ENCODE measurements at places on chromosomes 7 and 10. TPM values are rescaled to one million over a fixed set of nuclear protein-coding genes. Genes with fewer than 3 reads are reported as not detected.

The NAT16 gene
- total RNA-seq, result not detected

The ANLN gene
- total RNA-seq, result 57.5 TPM

The TMEM139 gene
- not detected for total RNA-seq

The MACC1 gene
- total RNA-seq, result 0.11 TPM

The SFRP5 gene
- not detected for total RNA-seq

The IQCE gene
- 24.4 TPM for total RNA-seq

The TET1 gene
- 2.1 TPM for total RNA-seq

The EPHA1 gene
- total RNA-seq, result not detected

GRCh38 chr7:44775383-44776107 is 20.9 kb upstream of the PPIA start:
- no peak overlapping the region for H3K27ac ChIP-seq
- H3K4me1 ChIP-seq, result no peaks in the 10 kb centered on the region
- DNase-seq, result no peak
- H3K27me3 ChIP-seq, result no peaks in the 10 kb centered on the region
- no peak overlapping the region for H3K4me3 ChIP-seq

GRCh38 chr7:134362587-134363483 is 46.1 kb upstream of the SLC35B4 start:
- H3K4me1 ChIP-seq, result peaks cover 37% of the 10 kb centered on the region
- DNase-seq, result peak; percentile 55
- no peak overlapping the region for H3K4me3 ChIP-seq
- H3K27ac ChIP-seq, result no peak overlapping the region
- no peaks in the 10 kb centered on the region for H3K27me3 ChIP-seq

- no peaks in the 10 kb centered on the region for H3K27me3 ChIP-seq
- H3K4me1 ChIP-seq, result no peaks in the 10 kb centered on the region
- no peak overlapping the region for H3K4me3 ChIP-seq
- no peaks in the 10 kb centered on the region for H3K36me3 ChIP-seq
- no peak overlapping the region for H3K27ac ChIP-seq
- no peak for DNase-seq
Measured at GRCh38 chr7:77281780-77282478, 82.3 kb upstream of the FGL2 start.

DNA sequence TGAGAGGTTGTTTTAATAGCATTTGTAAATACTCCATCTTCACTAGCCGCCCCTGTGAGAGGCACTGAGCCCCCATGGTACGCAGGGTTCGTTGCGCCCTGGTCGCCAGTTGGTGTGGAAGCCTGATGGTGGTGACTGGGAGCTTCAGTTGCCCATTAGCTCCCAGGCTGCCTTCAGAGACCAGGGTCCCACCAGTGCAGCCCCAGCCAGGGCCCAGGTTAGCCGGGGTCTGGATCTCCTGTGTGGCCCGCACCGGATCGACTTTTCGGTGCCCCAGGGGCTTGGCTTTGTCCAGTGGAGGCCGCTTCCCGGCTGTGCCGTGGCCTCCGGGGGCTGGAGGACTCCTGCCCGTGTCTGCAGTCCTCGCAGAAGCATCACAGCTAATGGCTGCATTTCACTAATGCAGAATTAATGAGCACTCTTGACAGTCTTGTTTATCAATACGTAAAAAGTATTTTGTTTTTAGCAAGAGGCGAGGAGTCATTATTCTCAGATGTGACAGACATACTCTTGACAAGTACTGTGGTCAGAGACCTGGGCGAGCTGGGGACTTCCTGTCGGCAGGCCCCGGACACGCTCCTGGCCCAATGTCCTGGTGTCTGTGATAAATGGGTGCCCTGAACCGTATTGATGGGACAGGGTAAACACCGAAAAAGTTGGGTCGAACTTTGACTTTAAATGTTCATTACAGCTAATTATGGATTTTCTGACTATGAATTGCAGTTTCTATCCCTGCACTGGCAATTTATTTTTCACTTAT is 99.8 kb downstream of the NKX6-2 start:
- H3K4me1 ChIP-seq, result peaks cover 12% of the 10 kb centered on the region
- H3K36me3 ChIP-seq, result no peaks in the 10 kb centered on the region
- no peak overlapping the region for H3K27ac ChIP-seq
- H3K27me3 ChIP-seq, result no peaks in the 10 kb centered on the region

DNA sequence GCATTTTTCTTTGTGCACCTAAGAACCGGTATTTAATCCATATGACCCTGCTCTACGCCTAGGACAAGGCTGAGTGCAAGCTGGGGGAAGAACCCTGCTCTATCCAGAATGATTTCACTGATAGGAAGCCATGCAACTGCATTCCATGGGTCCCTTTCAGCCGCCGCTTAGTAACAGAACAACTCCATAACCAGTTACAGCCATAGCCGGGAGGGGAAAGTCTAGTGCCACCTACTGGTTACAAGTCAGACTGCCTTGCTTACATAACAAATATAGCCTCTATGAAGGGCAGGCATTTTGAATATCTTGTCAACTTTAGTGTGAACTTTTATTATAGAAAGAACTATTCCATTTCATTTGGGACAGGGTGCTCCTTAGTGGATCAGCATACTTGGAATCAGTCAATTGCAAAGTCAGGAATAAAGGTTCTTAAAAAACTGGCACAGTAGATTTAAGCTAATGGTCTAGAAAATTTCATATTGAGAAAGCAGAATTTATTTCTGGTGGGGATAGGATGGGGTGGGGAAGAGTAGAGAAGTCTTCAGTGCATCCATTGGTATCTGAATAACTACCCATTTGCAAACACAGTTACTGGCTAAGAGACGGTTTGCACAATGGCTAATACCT is 521.7 kb downstream of the ADRA2A start:
- no peaks in the 10 kb centered on the region for H3K27me3 ChIP-seq
- peak; percentile 79 for DNase-seq
- H3K4me3 ChIP-seq, result no peak overlapping the region
- H3K36me3 ChIP-seq, result no peaks in the 10 kb centered on the region

DNA sequence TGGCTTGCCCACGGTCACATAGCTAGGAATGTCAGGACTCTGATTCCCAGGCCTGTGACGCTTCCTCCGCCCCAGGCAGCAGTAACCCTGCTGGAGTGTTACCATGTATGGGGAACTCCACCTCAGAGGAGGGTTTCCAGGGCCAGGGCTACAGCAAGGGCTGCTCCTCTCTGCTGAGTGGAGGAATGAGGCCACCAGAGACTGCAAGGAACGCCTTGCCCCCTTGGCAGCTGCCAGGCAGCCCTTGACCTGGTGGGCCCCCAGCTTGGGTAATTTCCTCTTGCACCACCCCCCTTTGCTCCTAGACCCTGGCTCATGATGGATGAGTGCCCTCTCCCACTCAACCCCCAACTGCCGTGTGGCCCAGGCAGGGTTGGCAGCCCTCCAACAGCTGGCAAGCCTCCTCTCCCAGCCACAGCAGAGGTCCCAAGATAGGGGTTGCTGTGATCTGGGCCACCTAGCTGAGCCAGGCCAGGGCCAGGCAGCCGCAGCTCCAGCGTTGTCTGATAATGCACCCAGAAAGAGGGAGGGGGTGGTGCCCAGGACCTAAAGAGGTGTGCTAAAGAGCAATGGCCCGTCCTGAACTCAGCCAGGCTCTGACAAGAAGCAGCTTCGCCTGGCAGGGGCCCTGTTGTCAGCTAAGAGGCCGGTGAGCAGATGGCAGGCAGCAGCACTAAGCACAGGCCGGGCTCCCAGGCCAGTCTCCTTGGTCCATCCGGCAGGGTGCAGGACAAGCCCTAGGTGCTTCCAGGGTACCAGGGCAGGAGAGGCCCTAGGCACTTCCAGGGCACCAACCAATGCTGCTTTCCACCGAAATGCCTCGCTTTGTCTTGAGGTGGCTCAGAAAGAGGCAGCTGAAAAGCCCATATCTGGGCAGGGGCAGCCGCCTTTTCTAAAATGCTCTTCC is 35.4 kb downstream of the DRGX start:
- DNase-seq, result no peak
- H3K27ac ChIP-seq, result no peak overlapping the region
- peaks cover 11% of the 10 kb centered on the region for H3K27me3 ChIP-seq
- H3K4me3 ChIP-seq, result no peak overlapping the region

DNA sequence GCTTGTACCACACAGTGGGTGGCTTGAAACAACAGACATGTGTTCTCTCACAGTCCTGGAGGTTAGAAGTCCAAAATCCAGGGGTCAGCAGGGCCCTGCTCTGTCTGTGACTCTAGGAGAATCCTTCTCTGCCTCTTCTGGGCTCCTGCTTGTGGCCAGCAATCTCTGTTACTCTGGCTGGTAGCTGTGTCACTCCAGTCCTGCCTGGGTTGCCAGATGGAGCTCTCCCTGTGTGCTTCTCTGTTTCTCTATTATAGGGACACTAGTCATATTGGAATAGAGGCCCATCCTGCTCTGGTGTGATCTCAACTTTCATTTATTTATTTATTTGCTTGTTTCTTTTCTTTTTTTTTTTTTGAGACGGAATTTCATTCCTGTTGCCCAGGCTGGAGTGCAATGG is 276.6 kb upstream of the GALNT17 start:
- H3K4me3 ChIP-seq, result no peak overlapping the region
- H3K27ac ChIP-seq, result no peak overlapping the region
- H3K27me3 ChIP-seq, result no peaks in the 10 kb centered on the region
- no peaks in the 10 kb centered on the region for H3K4me1 ChIP-seq
- H3K36me3 ChIP-seq, result no peaks in the 10 kb centered on the region

DNA sequence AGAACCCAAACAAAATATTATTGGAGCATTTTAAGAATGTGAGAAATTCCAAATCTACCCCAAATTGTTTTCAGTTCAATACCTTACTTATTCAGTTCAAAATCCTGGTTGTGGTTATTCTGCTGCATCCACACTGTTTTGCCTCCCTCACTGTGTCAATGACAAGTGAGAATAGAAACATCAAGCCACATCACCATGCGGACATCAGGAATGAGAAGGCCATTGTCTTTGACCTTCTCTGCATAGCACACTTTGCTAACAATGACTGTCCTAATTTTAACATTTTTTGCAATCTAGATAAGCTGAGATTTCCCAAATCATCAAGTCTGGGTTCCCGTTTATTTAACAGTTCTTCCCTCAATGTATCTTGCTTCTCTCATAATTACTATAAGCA is 93.7 kb downstream of the ELAPOR2 start:
- H3K36me3 ChIP-seq, result no peaks in the 10 kb centered on the region
- no peaks in the 10 kb centered on the region for H3K27me3 ChIP-seq
- peaks cover 13% of the 10 kb centered on the region for H3K4me1 ChIP-seq
- H3K27ac ChIP-seq, result no peak overlapping the region
- H3K4me3 ChIP-seq, result no peak overlapping the region

- no peak overlapping the region for H3K27ac ChIP-seq
- H3K27me3 ChIP-seq, result no peaks in the 10 kb centered on the region
- 0 out of 2 replicates have a peak, but pooled peaks cover 5% of the 10 kb centered on the region for H3K36me3 ChIP-seq
- no peak for DNase-seq
Measured at GRCh38 chr7:133360201-133360600, 107.3 kb downstream of the EXOC4 start.

- H3K36me3 ChIP-seq, result no peaks in the 10 kb centered on the region
- H3K4me1 ChIP-seq, result peaks cover 4% of the 10 kb centered on the region
- H3K27me3 ChIP-seq, result peaks cover 6% of the 10 kb centered on the region
- no peak overlapping the region for H3K27ac ChIP-seq
- no peak for DNase-seq
- H3K4me3 ChIP-seq, result no peak overlapping the region
Measured at GRCh38 chr10:114560144-114560543, 97.9 kb downstream of the ABLIM1 start.

DNA sequence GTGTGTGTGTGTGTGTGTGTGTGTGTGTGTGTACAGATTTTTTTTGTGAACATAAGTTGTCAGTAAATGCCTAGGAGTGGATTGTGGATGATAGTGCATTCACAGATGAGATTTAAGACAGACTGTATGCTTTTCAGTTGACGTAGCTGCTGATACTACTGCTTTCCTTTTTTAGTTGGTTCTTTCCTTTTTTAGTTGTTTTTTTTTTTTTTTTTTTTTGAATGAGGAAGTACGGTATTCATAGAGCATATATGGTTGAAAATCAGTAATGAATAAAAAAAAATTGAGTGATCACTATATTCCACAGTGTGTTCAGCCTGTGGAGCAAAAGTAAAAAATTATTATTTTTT is 80.5 kb downstream of the RBM33 start:
- DNase-seq, result no peak
- H3K4me1 ChIP-seq, result 0 out of 2 replicates have a peak, but pooled peaks cover 4% of the 10 kb centered on the region
- H3K27ac ChIP-seq, result no peak overlapping the region
- peaks cover 7% of the 10 kb centered on the region for H3K36me3 ChIP-seq
- no peaks in the 10 kb centered on the region for H3K27me3 ChIP-seq

DNA sequence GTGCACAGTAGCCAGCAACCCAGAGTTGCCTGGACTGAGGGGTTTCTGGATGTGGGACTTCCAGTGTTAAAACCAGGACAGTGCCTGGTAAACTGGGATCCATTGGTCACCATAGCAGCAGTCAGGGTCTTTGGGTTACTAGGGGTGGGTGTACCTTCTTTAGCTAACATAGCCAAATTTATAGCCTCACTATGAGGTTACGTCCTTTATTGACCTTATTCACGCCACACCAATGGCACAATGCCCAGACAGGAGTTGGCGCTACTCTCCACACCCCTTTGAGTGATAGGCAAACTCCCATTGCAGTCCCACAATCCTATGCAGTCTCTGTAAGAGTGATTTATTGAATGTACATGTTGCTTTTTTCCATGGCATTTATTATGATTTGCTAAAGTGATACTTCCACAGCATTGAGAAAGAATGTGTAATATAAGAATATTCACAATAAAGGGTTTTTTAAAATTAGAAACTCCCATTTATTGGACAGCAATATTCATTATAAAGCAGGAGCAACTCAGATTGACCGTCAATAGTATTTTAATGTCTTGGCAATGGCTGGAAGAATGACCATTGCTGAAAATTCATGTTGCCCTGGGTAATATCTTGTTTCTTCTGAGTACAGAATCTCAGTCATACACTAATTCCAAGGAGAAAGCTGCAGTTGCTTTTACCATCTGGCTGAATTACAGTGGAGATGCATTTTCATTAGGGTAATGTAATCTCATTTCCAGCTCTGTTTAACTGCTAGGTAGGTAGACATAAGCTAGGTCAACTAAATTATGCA is 26.1 kb downstream of the IFIT5 start:
- H3K27me3 ChIP-seq, result no peaks in the 10 kb centered on the region
- H3K4me1 ChIP-seq, result no peaks in the 10 kb centered on the region
- no peak overlapping the region for H3K4me3 ChIP-seq
- no peak overlapping the region for H3K27ac ChIP-seq
- H3K36me3 ChIP-seq, result no peaks in the 10 kb centered on the region

- no peaks in the 10 kb centered on the region for H3K36me3 ChIP-seq
- H3K4me3 ChIP-seq, result no peak overlapping the region
- peaks cover 8% of the 10 kb centered on the region for H3K4me1 ChIP-seq
- H3K27ac ChIP-seq, result no peak overlapping the region
- peak; percentile 27 for DNase-seq
Measured at GRCh38 chr10:99276848-99277486, 41.3 kb upstream of the HPSE2 start.
